ENCODE measurements at places on chromosomes 6 and 20.

DNA sequence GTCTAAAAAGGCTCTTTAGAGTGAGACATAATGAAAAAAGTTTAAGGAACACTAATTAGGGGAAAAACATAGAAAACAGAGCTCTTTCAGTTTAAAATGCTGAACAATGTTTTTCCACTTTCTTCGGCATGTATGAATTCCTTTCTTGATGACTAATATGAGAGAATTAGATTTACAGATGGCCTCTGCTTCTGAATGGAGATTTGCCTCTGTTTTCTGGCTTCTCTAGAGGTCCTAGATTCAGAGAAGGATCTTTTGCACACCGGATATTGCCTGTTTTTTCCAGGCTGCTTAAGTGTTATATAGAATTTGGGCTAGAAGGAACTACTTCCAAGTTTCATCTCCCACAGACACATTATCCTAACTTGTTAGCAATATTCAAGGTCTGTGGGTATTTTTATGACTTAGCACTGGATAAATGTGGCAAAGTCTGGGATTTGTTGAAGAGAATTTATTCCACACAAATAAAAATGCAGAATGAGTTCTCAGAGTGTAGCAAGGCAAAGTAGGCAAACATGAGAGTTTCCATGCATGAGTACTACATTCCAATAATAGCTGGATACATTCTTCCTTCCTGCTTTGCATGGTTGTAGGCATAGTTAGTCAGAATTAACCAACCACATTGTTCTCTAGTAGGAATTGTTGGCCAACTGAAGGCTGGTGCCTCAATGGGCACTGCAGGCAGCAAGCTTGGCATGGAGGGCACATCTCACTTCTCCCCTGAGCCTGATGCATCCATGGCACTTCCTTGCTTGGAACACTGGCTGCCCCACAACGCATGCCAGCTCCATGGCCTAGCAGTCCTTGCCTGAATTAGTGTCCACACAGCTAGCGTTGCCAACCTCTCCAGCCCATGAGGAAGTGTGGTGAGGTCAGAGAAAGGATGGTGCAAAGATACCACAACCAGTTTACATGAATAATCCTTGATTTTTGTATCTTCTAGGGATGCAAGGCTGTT is 224.2 kb downstream of the CLIC5 start:
- no peak for DNase-seq

DNA sequence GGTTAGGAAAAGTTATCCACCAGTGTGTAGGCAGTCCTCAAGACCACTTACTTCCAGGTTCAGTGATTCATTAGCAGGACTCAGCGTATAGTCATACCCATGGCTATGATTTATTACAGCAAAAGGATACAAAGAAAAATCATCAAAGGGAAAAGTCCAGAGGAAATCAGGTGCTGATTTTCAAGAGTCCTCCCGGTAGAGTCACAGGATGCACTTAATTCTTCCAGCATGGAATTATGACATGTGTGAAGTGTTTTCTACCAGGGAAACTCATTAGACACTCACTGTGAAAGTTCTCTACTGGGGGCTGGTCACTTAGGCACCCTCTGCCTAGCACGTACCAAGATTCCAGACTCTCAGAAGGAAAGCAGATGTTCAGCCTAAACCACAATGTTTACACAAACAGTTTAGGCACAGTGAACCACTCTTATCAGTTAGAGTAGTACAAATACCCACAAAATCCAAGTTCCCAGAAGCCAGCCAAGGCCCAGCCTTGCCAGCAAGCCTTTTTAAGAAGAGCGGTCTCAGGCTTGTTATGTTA is 10.2 kb downstream of the WFDC3 start:
- no peak for DNase-seq

- no peak for DNase-seq
Measured at GRCh38 chr6:117494283-117494682, 11.8 kb downstream of the DCBLD1 start.

GRCh38 chr20:56440346-56441007 is 27.9 kb upstream of the RTF2 start:
- DNase-seq = peak; percentile 31

DNA sequence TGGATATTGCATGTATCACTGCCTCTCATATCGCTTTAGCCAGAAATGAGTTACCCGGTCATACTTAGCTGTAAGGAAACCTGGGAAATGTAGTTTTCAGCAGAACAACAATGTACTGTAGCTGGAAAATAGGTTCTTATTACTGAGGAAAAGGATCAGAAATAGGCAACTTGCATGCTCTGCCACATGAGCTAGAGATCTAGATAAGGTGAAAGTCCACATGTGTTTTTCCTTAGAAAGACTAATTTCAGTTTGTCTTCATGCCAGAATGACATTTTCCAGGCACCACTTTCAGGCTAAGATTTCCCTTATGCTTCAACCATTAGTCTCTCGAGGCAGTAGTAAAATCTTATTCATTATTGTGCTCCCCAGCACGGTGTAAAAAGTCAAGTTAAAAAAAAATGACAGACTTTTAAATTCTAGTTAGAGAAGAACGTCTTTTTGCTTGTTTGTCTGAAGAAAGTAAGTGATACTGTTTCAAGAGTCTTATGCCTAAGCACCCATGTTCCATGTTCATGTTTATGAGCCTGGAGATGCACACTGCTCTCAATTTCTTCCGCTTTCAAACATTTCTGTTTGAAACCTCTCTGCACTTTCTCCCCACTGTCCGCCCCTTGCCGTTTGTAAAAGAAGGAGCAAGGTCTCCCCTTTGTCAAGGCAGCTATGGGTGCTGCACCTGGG is 67.6 kb downstream of the ZNF831 start:
- DNase-seq = no peak

- no peak for DNase-seq
Measured at GRCh38 chr20:45994761-45995493, 13.8 kb upstream of the MMP9 start.

DNA sequence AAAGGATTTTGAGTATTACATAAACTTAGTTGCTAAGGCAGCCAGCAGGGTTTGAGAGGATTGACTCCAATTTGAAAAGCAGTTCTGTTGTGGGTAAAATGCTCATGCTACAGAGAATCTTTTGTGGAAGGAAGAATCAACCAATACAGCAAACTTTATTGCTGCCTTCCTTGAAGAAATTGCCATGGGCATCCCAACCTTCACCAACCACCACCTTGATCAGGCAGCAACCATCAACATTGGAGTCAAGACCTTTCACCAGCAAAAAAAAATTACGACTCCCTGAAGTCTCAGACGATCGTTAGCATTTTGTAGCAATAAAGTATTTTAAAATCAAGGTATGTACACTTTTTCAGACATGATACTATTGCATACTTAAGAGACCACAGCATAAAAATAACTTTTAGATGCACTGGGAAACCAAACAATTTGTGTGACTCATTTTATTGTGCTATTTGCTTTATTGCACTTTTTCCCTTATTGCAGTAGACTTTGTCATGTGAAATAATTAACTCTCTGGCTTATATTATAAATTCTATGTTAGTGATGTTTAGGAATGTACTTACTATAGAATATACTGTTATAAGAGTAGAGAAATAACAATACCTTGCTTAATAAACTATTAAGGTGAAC is 390.8 kb downstream of the CDKAL1 start:
- no peak for DNase-seq

DNA sequence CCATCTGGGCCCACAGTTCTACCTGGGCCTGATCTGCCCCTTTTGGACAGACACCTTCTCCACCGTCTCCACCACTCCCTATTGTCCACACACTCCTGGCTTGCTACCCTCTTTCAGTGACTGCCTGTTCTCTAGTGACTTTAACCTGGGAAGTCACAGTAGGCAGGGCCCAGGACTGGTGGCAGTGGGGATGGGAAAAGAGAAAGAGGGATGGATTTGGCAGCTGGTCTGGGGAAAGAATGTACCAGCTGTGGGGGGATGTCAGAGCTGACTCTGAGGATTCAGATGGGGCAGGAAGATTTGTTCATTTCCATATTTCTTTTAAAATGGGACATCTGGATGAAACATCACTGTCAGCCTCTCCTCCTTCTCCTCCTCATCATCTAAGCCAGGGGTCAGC is 85.5 kb downstream of the SULF2 start:
- no peak for DNase-seq

GRCh38 chr20:33919653-33920052 is 74.1 kb upstream of the RALY start:
- no peak for DNase-seq

GRCh38 chr6:45836984-45837383 is 178.7 kb downstream of the CLIC5 start:
- DNase-seq = peak; percentile 27

- no peak for DNase-seq
Measured at GRCh38 chr6:71444222-71444621, 155.6 kb downstream of the OGFRL1 start.

GRCh38 chr6:120557554-120557953 is 776.7 kb downstream of the TBC1D32 start:
- DNase-seq = no peak

DNA sequence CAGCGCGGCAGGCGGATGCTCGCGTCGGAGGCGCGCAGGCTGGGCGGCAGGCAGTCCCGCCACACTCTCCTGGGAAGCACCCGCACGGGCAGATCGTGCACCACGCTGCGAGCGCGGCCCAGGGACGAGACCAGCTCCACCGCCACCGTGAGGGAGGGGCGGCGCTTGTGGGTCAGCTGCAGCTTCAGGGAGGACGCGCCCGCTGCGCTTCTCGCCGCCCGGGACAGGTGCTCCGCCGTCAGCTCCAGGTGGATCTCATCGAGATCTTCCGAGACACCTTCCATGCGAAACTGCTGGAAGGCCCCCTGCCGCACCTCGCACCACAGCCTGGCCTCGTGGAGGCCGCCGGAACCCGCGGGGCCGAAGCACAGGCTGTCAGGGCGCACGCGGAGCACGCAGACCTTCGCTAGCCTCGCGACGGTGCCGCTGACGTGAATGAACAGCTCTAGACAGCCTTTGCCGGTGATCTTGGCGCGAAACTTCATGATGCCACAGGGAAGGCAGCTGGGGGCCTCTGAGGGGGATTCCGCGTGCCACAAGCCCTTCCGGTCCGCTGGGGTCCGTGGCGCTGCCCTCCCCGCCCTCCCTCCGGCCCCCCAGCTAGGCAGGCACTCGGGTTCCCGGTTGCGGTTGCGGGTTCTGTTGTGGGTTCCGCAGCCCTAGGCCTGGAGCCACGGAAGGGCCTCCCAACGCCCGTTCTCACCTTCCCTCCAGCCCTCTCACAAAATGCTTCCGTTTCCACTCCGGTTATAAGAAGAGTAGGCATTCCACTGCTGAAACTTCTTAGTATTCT is at the start of gene HUS1B:
Gene HUS1B, minus strand, starts transcription at position 641 of the 793 bp plus-strand sequence. Its CDS starts 156 bp downstream, at position 485.
- DNase-seq = no peak

DNA sequence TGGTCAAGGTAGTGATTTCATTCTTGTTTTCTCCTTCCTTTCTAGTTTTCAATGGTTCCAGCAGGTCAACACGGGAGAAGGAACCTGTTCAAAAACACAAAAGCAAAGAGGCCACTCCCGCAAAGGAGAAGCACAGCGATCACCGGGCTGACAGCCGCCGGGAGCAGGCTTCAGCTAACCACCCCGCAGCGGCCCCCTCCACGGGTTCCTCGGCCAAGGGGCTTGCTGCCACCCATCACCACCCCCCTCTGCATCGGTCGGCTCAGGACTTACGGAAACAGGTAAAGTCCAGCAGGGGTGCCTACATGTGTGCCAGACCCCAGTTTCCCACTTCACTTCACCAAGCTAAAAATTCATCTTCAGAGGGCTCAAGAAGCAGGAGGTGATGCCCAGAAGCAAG is 175.6 kb downstream of the DTNBP1 start:
- no peak for DNase-seq

- DNase-seq = no peak
Measured at GRCh38 chr6:149003560-149003959, 256.7 kb downstream of the UST start.

DNA sequence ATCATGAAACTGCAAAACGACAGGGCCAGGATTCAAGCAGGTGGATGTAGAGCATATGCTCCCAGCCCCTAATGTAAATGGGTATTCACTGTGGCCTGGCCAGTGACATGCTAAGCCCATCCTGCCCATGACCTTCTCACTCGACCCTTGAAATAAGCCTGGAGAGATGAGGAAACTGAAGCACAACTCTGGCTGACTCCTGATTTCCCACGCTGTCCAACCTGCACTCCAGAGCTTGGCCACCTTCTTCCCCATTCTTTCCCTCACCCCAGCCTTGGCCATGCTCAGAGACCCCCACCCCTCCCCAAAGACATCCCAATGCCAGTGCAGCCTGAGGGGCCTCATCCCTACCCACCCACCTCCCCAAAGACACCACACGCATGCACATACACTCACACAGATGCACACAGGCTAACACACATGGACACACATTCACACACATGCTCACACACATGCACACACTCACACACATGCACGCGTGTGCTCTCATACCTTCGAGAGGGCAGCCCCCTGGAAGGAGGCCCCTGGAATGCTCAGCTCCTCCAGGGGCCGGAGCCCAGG is 12.4 kb downstream of the TFEB start:
- no peak for DNase-seq

DNA sequence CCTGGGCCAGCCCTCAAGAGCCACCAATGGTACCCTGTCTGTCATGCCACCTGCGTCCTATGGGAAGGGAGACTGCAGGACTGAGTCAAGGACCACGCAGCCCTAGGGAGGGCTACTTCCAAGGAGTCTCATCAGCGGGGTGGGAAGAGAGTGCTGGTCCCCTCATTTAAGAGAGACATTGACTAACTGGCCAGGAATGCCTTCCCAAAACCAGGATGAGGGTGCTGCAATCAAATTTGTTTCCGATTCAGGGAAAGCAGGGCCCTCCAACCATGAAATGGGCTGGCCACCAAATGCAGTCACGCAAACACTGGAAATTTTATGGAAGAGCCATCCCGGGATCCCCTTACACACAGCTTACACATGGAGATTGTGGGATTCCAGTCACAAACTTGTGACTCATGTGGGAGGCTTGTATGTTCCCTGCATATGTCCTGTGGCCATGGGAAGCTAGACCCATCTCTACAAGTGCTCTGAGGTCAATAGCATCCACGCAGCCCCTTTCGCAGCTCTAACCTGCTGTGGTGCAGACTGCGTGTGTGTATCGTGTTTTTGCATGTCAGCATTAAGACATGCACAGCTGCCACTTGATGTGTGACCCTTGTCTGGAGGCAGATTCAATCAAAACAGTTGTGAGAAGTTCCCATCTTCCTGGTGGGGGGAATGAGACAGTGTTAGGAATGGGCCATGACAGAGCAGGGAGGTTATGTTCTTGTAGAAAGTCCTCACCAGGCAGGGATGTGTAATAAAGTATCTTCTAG is 53.0 kb upstream of the CST7 start:
- DNase-seq = no peak

- no peak for DNase-seq
Measured at GRCh38 chr6:27209659-27210269, 37.7 kb upstream of the PRSS16 start.

GRCh38 chr6:112030961-112031660 is 22.8 kb upstream of the CCN6 start:
- DNase-seq = no peak

GRCh38 chr6:80091506-80091905 is 15.0 kb upstream of the BCKDHB start:
- DNase-seq = no peak

DNA sequence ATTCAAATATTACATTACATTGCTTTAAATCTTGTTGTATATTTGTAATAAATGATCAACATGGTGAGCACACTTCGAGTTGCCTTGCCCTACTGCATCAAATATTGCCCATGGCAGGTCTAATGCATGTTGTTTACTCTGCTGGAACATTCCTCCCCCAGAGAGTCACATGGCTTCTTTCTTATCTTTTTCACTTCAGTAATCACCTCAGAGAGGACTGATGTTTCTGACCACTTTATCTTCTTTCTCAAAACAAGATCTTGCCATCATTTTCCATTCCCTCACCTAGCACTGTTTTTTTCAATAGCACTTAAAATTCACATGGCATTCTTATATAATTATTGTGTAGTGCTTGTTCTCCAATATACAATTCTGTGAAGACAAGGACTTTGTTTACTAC is 243.5 kb upstream of the THEMIS start:
- DNase-seq = no peak
